Activated T-helper 1 cell treated with Interleukin-2 at 50 U/mL for 16 hours (primary cell): ENCODE measurements at places on chromosomes 4 and X.

- DNase-seq: no peak
Observed at GRCh38 chrX:15398874-15399273, 14.7 kb upstream of the VEGFD start.

- no peak for DNase-seq
Observed at GRCh38 chr4:4673070-4673469, 131.2 kb upstream of the STX18 start.

DNA sequence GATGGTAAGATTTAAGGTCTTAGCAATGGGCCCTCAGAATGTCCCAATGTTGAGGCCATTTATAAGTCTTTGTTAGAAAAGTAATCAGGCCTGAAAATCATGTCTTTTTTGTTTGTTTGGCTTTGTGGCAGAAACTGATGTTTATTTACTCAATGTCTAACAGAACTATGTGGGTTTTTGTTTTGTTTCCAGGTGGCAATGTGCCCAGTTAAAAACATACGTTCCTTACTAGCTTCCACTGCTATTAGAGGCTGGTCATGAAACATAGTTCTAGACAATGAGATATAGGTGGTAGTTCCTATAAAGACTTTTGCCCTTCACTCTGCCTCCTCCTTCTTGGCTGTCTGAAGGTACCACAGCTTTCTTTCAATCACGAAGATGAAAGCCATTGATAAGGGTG lies 108.8 kb downstream of the C4orf51 start:
- DNase-seq: no peak

DNA sequence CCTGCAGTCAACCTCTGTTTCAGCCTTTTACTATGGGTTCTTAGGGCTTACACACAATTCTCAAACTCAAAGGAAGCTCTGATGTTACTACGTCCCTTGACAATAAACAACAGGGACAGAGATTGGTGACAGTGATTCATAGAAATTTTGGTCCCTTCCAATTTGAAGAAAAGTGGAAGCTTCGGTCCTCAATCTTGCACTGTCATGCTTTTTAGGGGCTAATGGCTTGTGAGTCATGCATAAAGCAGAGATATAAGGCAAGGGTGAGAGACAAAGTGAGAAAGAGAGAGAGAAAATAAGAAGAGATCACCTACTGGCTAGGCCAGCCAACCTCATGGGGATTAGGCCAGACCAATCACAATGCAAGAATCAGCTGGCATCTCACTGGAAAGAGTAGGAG lies 63.2 kb upstream of the STARD8 start:
- DNase-seq: no peak

- no peak for DNase-seq
Observed at GRCh38 chr4:67750691-67751090, 3.5 kb downstream of the GNRHR start.

- no peak for DNase-seq
Observed at GRCh38 chrX:154057791-154058190, 38.1 kb upstream of the IRAK1 start.

DNA sequence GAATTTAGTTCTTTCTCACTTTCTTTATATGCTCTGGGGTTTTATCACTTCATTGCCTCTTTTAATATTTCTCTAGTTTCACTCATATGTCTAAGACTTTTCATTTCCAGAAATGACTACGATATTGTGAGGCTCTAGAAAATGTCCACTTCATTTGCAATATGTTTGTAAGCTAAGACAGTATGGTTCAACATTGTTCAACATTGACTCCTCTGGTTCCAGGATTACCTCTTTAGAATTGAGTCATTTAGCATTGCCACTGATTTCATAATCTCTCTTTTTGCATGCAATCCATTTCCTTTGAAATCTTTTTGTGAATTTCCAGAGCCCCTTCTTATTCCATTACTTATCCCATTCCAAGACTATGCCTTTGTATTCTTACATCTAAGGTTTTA lies 32.3 kb downstream of the BBS12 start:
- DNase-seq: no peak

DNA sequence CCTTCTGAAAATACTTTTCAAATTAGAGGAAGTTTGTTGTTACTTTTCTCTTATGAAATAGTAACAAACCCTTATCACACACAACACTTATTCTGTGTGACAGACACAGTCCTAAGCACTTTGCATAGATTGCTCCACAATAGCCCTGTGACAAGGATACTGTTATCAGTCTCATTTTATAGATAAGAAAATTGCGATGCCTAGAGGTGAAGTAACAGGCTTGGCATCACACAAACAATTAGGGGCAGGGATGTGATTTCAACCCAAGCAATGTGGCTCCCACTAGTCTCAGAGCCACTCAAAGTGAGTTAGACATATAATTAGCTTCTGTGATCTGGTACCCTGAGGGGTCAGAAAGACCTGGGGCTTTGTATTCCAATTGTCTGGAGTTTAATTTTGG lies 339.9 kb downstream of the FBXO8 start:
- DNase-seq: no peak

DNA sequence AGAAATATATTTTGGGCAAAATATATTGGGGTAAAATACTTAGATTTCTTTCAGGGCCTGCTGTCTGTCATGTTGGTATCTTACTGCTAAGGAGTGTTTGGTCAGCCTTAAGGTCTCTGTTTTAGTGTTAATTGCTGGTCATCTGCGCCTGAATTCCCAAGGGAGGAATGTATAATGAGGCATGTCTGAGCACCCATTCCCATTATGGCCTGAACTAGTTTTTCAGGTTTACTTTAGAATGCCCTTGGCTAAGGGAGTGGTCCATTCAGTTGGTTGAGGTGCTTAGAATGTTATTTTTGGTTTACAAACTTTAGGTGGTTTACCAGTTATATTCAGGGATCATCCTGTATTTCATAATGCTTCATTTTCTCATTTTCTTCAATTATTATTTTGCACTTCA lies 125.9 kb downstream of the CFAP299 start:
- DNase-seq: no peak

DNA sequence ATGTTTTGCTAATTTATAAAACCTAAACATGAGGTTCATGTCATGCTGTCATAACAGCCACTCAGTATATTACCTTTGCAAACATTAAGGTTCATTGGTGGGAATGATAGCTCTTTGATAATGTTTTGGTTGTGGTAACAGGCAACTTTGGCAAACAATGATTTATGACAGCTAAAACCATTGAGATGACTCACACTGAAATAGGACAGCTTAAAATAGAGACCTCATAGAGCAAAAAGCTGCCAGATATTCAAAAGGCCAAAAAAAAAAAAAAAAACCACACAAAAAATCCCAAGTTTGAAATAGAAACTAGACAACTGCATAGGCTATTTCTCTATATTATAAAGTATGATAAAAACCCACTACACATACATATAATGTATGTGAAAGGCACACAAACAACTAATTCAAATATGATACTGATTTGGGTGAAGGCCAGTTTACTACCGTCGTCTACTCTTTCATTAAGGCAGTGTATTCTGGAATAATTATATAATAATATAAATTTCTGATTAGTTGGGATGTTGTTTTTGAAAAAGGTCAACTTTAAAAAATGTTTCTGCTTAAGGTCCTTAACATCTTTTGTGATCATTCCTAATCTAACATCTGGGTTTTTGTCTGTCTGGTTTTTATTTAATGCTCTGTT lies 646.0 kb upstream of the PITX2 start:
- no peak for DNase-seq

DNA sequence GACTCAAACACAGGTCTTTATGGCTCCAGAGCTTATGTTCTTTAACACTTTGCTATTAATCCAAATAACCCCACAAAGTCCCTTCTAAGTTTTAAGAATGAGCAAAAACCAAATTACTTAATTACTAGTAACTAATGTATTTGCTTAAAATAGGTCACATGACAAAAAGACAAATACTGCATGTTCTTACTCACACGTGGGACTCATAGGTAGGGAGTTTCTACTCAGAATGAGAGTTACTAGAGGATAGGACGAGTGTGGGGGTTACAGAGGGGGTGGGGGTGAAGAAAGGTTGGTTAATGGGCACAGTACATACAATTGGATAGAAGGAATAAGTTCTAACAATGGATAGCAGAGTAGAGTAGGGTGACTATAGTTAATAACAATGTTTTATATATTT lies 5.8 kb downstream of the RPS6KA3 start:
- DNase-seq: no peak

DNA sequence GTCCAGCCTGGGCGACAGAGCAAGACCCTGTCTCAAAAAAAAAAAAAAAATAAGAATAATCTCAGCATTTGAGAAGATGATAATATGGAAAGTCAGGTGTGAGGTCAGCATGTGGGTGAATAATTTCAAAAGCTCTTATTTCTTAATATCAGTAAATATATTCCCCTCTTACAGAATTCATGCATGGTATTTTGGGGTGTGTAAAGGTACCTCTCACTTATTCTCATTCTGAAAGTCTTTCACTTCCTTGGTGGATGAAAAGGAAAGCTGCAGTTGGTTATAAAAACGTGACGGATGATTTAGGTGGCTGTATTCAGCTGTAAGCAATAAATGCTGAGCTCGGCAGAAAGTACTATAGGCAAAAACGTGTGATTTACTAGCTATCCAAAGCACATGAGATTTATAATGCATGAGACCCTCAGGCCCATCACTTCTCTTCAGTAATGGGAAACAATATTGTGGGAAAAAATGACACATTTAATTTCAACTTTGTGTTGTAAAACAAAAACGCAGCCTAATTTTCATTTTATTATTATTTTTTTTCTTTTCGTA lies 353.2 kb upstream of the MAGEB2 start:
- DNase-seq: no peak

DNA sequence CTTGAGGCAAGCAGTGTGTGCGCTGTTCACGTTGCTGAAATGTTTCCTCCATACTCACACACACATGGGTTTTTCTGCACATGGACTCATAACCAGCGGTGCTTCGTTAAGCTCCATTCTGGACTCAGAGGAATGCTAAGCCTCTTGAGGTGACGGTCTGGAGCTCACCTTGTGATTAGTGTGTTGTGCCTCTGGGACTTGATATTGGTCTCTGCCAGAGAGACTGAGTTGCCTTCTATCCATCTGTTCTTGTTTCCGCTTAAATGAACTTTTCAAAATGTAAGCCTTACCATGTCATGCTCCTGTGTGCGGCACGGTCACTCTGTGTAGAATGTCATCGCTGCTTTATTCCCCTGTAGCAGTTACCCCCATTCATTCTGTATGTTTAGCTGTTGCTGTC lies 42.5 kb downstream of the ADD1 start:
- no peak for DNase-seq

DNA sequence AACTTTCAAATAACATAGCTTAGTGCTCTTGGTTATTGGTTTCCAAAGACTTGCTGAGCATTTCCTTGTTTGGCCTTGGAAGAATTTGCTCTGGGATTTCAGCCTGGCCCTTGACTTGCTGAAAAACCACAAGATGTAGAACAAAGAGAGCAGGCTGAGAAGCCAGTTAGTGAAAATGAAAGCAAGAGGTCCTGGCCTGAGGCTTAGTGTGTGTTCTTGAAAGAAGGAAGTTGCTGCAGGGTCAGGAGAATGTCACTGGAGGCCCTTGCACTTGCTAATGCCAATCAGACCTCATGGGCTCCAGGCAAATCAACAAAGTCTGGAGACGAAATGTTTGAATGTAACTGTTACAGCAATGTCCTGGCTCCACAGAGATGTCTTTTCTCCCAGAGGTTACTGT lies 79.4 kb downstream of the SYNPO2 start:
- DNase-seq: no peak

GRCh38 chrX:1481636-1482529 lies 29.2 kb upstream of the ASMTL start:
- peak; percentile 59 for DNase-seq

DNA sequence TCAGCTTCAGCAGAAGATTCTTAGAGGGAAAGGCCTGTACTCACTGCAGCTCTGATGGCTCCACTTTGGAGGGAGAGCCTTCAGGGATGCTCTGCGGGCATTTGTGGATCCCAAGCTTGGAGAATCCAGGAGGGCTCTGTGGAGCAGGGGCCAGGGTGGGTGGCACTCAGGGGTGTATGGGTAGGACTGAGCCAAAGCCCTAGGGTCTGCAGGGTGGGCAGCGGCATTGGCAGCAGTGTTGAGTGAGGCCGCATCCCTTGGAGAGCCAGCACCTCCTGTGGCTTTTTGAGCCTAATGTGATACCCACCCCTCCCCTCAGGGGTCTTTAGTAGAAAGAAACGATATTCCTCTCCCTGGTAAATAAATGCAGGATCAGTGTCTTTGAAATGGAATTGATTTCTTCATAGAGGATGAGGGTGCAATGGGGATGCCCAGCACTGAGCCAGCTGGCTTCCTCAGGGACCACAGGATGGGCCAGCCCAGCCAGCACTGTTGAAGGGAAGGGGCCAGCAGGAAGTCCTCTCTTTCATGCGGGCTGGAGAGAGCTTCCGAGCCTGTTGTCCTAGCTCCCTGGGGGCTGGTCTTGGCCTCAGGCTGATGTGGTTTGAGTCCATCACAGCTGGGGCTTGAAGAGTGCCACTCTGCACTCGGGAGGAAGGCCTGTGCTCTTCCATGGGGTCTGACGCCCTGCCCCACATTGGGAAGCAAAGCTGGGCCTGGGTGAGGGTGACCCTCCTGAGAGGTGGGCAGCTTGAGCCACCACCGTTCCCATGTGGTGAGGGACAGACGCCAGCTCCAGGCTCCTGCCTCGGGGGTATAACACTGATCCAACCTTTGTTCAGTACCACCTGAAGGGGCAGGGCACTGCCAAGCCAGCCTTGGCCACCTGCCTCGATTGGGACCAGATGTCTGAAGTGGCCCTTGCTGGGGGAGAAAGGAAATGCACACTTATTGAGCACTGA lies 49.5 kb downstream of the PSAPL1 start:
- no peak for DNase-seq

DNA sequence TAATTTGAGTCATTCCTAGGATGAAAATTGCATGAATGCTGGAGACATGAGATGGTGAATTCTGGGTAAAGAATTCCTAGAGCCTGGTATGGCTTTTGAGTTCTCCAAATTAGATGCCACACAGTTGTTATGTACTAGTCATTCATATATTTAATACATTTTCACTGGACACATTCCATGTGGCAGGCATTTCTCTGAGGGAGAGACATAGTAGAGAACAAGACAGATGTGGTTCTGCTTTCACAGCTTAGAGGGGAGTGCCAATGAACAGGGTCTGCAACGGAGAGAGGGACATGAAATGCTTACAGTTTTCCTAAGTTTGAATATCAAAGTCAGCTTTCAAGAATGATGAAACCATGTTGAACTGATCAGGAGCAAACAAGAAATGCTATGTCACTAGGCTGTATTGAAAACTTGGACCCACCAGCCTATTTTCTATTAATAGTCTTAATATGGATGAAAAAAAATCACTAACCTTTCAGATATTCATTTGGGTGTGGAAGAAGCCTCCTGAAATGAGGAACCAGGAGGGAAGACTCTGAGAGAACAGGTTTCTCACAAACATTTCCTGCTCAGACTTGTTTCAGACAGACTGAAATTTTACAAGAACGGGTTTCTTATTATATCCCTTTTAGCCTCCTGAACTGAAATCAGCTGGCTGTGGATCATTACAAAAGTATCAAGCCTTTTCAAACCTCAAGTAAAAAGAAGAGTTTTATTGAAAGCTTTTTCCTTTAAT lies 276.0 kb upstream of the TET2 start:
- DNase-seq: no peak

DNA sequence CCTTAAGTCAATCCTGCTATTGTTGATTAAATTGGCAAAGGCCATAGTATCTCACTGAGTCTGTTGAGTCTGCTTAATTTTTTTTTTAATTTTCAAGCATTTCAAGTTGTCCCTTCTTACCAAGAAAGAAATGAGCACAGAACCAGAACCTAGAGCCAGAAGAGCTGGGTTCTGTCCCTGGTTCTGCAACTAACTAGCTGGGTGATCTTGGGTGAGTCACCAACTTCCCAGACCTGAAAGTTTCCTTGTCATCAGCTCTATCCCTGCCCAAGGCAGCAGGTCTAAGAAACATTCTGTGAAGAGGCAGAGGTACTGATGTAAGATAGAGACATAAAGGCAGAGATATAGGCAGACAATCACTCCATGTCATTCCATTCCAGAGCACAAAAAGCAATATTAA lies 17.3 kb downstream of the TEC start:
- DNase-seq: no peak
